ENCODE measurements at places on chromosomes 3 and 15.

DNA sequence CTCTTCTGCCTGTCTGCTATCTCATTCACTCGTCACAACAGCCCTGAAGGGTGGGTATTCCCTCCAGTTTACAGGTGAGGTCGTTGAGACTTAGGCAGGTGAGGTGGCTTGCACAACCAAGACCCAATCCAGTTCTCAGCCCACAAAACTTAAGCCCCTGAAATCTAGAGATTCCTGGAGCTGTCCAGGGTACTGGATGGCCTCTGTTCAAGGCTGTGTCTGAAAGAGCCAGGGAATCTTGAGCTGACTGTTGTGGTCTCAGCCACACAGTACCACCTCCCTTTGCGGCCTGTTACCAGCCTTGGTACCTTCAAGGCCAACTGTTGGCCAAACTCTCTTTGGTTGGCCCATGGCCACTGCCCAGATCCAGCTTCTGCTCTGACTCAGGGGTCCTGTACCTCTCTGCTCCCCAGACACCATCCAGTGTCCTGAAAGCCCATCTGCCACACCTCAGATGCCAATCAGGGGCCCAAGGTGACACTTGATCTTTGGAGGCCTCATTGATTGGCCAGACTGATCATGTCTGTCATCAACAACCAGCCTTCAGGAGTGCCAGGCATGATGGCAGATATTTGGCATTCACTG, 10.9 kb upstream of the FAM107A start:
- no peak for DNase-seq

DNA sequence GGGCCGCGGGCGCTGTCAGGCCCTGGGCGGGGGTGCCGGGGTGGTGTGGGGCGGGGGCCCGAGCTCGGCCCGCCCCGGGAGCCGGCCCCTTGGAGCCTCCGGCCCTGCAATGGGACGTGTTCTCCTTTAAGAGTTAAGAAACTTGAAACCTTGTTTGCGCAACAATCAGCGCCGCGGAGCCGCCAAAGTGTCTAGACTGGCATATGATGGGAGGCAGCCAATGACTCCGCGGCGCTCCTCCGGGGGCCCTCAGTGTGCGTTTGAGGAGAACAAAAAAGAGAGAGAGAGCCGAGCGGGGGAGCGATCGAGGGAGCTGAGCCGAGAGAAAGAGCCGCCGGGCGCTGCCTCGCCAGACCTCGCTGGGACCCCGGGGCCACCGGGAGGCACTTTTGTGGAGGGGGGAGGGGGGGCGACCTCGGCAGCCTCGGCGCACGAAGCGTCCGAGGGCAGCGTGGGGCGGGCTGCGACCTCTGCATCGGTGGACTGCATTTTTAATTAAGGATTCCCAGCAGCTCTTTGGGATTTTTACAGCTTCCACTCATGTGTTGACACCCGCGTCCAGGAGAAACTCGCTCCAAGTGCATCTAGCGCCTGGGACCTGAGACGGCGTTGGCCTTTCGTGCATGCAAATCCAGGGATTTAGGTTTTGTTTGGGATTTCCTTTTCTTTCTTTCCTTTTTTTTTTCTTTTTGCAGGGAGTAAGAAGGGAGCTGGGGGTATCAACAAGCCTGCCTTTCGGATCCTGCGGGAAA, at the start of gene SMAD6:
TSS of gene SMAD6 (plus strand) at position 202 of the 752 bp plus-strand sequence. CDS start 1,023 bp downstream, outside the sequence.
- peak; percentile 70 for DNase-seq

- DNase-seq: no peak
Measured at GRCh38 chr3:72485641-72486040, 362.6 kb downstream of the SHQ1 start.

- no peak for DNase-seq
Measured at GRCh38 chr15:85754989-85755388, 39.7 kb downstream of the KLHL25 start.

GRCh38 chr15:57526076-57526475, 65.6 kb upstream of the MYZAP start:
- DNase-seq: no peak

DNA sequence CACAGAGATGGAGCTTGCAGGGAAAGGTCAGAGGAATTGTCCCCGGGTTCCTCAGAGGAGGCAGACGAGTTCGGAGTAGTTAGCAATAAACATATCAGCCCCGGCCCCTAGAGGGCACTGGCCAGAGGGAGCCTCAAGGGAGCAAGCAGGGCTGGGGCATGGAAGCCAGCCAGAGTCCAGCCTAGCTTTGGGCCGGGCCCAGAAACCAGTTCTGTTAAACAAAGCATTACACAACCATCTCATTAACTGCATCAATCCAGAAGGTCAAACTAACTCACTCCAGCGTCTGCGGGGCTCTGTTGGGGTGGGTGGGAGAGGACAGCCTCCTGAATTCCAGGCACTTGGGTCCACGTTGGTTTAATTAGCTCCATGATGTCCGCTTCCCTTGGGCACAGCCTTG, 41.0 kb upstream of the IREB2 start:
- no peak for DNase-seq

DNA sequence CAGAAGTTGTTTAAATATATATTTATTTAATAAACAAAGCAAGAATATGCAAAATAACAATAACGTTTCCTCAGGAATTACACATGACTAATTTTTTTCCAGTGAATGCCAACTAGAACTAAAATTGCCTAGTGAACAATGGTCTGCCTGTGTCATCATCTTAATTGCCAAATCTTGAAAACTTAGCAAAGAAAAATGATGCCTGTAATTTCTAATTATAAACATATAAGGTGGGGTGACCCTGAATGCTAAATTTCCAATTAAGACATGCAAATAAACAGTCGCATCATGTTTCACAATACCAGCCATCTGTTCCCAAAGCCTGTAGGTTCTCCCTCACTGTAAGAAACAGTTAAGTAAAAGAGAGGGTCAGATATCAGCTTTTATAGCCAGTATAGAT, 67.6 kb upstream of the PLCL2 start:
- DNase-seq: no peak

- no peak for DNase-seq
Measured at GRCh38 chr15:71180986-71181853, 65.9 kb downstream of the THSD4 start.

GRCh38 chr3:98259707-98260106, 4.3 kb upstream of the OR5H6 start:
- no peak for DNase-seq

- no peak for DNase-seq
Measured at GRCh38 chr3:8984526-8984925, 21.3 kb upstream of the RAD18 start.

- DNase-seq: no peak
Measured at GRCh38 chr15:66070220-66070934, 183.2 kb downstream of the MEGF11 start.

DNA sequence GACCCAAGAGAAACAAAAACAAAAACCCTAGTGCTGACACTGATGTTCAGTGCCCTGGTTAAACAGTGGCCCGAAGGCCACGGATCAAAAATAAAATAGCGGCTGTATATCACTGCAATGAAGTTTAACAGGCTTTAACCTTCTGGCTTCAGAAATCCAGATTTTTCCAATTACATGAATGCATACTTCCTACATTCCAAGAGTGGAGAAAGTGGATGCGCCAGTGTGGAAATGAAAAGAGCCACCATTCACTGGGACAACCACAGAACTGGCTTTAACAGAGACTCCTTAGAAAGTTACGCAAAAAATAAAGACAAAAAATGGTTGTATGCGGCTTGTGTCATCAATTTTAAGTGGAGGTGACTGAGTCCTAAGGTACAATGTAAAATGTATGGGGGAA, 522.2 kb downstream of the FHIT start:
- no peak for DNase-seq

GRCh38 chr15:80567721-80568157, 127.4 kb upstream of the ABHD17C start:
- peak; percentile 7 for DNase-seq

DNA sequence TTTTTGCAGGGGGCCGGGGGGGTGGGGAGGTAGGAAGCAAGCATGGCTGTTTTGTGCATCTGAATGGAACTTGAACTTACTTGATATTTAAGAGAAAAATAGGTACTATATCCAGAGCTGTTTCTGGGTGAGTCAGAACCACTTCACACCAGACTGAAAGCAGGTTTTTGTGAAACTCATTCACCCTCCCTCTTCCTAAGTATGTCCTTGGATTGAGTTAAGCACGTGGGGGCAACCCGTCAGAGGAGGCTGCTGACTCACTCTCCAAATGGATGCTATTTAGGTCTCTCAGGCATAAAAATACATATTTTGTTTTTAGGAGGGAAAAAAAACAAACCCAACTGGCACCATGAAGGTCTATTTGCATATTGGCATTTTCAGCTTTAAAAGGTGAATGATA, 270.3 kb downstream of the RYR3 start:
- no peak for DNase-seq

DNA sequence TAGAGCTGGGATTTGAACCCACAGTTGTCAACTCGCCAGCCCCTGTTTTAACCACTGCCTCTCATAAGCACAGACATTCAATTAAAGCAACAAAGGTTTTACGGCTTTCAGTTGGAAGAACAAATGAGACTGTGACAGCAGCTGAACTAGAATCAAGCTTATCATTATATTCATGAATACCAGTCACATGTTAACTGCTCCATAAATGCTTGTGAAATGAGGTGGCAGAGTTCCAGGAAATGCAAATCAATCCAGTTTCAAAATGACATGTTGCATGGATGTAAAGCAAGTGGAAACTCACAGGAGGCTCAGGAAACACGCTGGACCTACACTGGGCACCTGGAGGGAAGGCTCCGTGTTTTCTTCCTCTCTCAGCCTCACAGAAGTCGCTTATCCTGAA, 3.9 kb downstream of the GP5 start:
- DNase-seq: no peak

DNA sequence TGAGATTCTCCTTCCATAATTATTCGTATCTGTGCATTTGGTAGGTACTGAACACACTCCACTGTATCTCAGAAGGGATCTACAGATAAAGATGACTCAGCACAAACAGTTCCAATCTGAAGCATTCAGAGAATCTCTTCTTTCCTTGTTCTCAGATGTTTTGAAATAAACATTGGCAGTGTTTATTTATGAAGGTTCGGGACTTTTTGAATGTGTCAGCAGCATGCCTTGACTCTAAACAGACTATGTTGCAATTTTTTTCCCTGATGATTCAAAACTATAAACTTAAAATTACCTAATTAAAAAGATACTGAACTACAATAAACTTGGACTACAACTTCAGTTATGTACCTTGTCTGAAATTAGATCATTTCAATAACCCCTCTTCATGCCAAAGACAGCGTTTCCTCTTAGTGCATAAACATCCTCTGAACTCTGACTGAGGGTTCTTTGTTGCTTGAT, 612.9 kb upstream of the TBL1XR1 start:
- DNase-seq: no peak

- DNase-seq: no peak
Measured at GRCh38 chr15:98614681-98615080, 33.7 kb upstream of the IGF1R start.

DNA sequence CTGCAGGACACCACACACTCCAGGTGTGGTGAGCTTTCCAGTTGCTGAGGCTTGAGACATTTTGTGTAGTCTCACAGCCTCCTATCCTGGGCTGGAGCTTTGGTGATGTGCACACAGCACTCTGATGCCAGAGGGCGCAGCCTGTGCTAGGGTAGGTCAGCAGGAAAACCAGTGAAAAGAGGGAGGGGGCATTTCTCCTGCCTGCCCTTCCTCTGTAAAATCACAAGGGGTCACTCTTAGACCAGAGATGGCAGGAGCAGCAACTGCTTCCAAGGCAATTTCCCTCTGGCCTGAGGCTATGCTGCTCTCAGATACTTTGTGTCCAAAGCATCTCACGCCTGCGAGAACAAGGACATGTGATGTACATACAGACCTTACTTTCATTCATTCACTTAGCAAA, 16.5 kb upstream of the MUSTN1 start:
- DNase-seq: peak; percentile 28

- no peak for DNase-seq
Measured at GRCh38 chr15:51751697-51752683, 593 bp downstream of the TMOD2 start.

DNA sequence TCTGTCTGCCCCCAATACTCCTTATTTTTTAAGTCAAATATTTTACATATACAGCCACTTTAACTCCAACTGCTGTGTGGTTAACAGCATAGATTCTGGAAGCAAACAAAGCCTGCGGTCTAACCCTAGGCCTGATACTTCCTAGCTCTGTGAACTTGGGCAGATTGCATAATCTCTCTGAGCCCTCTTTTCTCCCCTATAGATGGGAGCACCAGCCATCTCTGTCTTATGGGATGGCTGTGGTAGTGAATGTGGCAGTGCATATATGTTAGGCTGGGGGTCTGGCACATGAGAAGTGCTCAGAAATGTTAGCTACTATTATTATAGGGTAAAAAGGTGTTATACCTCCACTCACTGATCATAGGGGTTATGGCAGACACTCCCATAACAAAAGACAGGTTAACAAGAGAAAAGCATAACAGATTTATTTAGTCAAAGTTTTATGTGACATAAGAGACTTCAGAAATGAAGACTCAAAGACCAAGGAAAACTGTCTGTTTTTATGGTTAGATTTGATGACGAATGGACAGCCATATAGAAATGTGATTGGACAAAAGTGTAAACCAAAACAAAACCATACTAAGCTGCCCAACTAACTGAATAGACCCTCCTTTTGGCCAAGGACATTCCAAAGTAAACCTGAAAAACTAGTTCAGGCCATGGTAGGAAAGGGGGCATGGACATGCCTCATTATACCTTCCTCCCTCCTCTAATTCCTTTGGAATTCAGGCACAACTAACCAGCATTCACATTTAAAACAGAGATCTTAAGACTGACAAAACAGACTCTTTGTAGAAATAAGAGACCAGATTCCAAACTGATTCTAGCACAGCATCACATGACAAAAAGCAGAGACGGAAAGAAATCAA, 53.9 kb upstream of the DAZL start:
- DNase-seq: no peak

DNA sequence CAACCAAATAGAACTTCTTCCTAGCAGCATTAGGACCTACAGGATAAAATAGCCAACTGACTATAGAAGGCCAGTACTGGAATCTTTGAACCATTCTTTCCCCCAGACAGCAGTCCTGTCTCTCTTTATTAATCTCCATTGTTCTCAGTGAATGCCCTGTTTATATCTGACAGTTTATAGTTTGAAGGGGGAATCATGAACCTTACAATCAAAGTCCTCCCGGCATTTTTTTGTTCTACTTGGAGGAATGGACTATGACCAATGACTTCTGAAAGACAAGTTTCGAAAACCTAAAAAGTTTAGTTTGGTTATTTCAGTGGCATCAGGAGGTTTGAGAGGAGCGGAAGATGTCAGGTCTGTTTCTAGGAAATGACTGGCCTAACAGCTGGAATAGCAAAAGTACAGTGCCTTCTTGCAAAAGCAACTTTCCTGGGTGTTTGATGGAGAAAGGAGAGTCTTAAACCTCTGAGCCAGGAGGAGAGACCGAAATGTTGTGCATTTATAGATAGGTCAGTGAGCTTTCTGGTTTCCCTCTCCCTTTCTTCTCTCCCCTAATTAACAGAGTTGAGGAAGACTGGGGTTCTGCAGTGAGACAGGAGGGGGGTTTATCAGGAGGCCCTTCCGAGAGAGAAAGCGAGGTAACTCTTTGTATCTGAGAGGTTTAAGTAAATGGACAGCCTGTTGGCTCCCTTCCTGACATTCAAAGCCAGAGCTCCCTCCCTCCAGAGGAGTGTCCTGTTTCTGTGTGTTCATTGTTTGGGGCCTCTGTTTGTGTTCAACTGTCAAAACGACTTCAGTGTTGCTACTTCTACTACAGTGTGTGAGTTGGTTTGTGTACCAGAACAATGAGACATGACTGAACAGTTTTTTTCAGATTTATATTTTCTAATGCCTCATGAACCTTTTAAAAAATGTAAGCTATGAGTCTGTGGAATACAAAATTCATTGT, 383.0 kb upstream of the RARB start:
- no peak for DNase-seq

Measured in immature natural killer cell (primary cell).